Activated CD4-positive, alpha-beta T cell treated with anti-CD3 and anti-CD28 coated beads, Interleukin-10, Interleukin-2, amounts not matched to agents 100 ng/mL and 50 ng/mL, durations not matched to agents 16 hours and 8 hours (primary cell): ENCODE measurements at places on chromosomes 1 and 21.

DNA sequence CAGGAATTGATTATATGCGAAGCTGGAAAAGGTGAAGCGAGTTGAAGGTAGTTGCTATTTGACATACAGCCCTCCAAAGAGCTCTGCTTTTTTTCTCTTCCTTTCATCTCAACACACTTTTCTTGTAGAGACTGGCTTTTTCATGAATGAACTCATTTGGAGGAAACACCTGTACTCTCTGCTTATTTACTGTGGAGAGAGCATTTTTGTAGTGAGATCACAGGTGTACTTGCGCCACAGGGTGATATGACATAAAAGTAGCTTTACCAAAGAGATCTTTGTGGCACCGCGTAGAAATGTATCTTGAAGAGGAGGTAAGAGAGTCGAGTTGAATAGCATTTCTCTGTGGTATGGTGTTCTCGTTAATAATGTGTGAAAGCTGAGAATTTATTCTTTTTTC is 187.6 kb downstream of the VPS13D start:
- DNase-seq = no peak

DNA sequence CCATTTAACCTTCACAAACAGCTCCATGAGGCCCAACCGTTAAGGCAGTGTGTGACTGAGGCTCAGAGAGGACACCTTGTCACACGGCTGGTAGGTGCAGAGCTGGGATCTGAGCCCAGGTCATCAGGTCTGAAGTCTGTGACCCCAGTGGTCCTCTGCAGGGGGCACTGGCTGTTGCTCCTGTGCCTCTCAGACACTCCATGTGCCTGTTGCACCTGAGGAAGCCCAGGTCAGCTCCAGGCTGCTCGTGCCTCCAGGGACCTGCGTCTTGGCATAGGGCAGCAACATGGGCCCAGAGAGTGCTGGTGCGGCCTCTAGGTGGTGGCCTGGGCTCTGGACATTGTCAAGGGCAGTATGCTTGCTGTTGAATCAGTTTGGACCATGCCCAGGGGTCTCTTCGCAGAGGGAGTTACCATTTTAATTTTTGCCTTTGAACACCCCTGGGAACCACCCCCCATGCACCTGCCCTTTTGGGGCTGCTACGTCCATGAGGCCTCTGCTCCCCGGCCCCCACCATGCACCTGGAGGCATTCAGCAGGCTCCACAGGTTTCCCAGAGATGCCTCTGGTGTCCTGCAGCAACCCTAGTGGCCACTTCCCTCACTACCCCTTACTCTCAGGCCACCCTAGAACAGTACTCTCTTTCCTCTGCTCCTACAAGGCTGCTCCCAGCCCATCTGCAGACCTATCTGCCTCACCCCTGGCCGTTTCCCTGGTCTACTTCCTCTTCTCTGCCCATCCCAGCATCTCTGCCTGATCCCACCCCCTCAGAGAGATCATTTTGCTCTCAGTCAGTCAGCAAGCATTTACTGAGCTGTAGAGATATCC is 25.2 kb upstream of the EPS8L3 start:
- DNase-seq = no peak

- DNase-seq = no peak
These were observed 26.6 kb upstream of the CASZ1 start for GRCh38 chr1:10823000-10823401.

DNA sequence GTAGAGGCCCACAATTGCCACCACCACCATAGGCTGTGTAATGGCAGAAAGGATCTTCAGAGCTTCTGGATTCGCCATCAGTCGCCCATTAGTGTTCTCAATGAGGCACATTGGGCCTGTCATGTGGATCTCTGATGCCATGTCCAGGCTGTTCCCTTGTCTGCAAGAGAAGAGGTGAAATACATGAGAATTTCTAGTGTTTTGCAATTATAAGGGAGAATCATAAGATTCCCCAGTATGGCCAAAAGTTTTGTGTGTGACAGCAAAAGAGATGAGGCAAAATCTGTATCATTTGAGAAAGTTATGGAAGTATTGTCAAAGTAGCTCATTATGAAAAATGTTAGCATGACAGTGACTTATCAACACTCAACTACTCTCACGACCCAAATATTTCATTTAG is 1.9 kb downstream of the GBP1 start:
- no peak for DNase-seq

DNA sequence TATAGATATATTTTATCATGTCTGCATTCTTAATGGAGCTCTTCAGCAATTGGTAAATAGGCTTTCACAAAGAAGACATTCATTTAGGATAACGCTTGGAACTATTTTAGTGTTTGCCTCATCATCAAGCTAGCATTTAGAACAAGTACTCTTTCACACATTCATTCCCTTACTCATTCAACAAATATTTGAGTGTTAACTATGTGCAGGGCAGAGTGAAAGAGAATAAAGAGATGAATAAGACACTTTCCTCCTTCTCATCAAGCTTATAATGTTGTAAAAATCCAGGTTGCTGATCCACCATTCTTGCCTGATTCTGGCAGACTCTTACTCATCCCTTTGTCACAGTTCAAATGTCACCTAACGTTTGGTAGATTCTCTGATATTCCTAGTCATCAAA is 386.3 kb upstream of the BEND5 start:
- no peak for DNase-seq

- no peak for DNase-seq
These were observed 29.2 kb upstream of the PDXK start for GRCh38 chr21:43689556-43690337.

DNA sequence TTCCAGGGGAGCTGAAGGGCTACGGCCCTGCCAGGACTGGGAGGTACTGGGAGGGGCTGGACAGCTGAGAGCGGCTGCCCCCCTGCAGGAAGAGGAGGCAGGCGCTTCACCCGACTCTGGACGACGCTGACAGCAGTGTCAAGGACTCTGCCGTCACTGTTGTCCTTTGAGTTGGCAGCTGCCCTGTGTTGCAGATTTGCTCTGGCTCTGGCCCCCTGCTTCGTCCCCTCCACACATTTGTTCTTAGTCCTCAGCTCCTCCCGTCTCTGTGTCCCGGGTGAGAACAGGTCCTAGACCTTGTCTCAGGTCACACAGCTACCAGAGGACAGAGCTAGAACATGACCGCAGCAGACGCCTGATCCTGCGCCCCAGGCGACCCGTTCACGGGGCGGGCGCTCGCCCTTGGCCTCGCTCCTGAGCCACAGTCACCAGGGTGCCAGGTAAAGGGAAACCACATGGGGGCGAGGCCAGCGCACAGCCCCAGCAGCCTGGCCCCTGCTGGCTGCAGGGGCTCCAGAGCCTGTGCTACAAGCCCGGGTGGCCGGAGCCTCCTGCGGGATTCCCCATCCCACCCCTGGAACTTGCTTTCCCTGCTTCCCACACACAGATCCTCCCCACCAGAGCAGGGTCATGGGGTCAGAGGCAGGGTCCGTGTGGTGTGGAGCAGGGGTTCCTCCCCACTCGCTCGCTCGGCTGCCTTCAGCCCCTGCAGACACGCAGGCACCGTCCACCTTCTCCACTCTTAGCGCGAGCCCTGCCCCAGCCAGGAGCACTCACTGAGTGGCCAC is 10.7 kb upstream of the NPHP4 start:
- DNase-seq = no peak

DNA sequence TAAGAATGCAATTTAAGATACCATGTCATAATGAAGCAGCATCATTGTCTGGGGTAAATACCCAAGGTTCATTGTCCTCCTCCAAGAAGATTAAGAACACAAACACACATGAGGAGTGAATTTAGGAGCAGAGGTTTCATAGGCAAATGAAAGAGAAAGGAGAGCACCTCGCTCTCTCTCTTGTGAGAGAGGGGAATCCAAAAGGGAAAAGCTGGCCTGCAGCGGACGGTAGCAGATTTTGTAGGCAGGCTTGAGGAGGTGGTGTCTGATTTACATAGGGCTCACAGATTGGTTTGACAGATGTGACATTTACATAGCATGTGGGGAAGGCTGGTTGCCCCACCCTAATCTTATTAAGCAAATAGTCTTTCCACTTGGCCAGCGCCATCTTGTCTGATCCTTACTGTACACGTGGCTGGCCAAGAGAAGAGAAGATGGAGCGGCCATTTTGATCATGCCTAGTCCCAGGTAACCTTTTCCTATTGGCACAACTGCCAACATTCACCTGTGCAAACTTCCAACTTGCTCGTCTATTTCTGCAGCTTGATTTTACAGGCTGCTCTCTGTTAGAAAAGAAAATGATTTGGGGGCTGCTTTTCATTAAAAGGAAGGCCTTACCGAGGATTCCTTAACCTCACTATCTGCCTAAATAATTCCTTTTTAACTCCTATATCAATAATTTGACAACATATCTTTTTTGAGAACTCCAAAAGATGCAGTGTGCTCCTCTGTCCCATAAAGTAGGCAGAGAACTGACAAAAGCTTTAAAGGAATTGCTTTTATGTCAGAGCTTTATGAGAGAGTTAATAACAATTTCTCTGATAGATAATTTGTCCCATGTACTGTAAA is 16.0 kb upstream of the LRRC7 start:
- no peak for DNase-seq

DNA sequence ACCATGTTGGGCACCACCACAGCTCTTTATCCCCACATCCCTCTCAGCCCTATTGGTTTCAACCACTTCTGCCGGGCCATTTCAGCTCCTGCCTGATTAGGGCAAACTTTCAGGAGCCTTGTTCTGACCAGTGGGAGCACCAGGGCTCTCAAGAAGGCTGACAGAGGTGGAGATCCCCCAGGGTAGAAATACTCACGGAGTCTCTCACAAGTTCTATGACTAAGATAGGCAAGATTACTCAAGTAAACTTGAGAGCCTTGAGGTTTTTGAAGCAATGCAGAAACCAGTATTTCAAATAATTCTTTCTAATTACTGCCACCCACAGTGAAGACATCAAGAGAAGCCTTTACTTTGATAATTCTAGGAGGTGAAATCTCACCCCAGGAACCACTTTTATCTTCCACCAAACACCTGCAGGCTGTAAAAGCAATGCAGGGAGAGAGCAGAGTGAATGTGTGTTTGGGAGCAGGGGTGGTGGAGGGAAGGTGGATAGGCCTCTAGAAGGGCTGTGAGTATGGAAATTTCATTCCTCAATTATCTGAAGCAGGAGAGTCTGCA is 6.6 kb upstream of the PTCH2 start:
- no peak for DNase-seq
